HT1080 (cell line): ENCODE measurements at places on chromosomes 5 and 9.

- no peak for DNase-seq
Measured at GRCh38 chr9:136571531-136571930, 25.7 kb upstream of the NOTCH1 start.

- DNase-seq = no peak
Measured at GRCh38 chr5:72020161-72020983, 86.9 kb upstream of the MAP1B start.

DNA sequence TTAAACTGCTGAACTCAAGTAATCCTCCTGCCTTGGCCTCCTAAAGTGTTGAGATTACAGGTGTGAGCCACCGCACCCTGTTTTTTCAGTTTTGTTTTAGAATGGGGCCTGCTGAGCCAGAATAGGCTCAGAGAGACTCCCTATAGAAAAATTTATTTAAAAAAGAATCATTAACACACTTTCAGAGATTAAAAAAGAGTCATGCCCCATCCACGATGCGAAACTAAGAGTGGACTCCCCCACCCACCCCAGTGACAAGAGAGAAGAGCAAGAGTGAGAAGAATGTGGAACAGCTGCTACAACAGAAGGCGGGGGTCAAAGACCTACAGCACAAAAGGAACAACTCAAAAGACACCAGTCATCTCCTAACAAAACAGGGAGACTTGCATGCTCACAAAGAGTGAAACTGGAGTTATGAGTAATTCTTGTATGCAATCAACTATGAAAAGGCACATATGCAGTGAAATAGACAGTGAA, 47.2 kb downstream of the GLDC start:
- no peak for DNase-seq

GRCh38 chr9:101509572-101509971, 24.1 kb upstream of the RNF20 start:
- DNase-seq = no peak

DNA sequence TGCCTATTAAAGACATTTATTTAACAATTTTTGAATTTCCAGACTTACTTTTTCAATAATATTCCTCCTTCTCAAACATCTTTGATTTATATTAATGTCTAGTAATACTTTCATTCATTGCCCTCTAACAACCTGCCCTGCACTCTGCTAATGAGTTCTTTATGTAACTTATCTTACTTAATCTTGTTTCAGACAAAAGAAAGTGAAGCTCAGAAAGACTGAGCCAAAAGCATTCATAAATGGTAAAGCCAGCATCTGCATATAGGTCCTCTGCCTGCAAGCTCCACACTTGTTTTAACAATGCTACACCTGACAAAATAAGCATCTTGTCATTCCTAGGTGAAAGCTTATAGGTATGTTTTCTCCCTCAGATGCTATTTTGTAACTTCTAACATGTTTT, 2.4 kb upstream of the TNPO1 start:
- no peak for DNase-seq

DNA sequence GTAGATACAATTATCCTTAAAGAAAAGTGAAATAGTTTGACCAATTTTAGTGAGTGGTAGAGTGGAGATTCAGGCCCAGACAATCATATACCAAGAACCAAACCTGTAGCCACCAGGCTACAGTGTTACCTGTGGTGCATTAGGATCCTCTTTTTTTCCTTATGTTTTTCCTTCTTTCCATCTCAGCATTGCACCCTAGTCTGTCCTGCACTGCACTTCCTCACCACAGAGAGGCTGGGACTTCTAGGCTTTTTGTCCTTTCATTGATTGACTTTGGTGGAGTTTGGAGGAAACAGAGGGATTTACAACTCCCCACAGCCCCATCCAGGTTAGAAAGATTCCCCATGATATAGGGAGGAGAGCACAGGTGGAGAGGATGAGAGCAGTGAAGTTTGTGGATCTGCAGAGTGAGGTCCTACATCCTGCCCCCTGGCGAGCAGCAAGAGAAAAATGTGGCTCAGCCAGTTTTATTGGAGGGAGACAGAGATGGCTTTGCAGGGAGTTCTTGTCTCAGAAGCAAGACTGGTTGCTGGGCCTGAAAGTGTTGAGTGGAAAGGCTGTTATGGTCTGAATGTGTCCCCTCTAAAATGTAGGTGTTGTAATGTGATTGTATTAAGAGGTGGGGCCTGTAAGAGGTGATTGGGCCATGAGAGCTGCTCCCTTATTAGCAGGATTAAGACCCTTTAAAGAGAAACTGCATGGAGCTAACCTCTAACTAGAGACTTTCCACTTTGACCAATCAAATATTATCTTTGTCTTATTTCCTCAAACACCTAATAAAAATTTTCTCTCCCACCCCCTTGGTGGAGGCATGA, 36.2 kb downstream of the KIF4B start:
- DNase-seq = no peak

DNA sequence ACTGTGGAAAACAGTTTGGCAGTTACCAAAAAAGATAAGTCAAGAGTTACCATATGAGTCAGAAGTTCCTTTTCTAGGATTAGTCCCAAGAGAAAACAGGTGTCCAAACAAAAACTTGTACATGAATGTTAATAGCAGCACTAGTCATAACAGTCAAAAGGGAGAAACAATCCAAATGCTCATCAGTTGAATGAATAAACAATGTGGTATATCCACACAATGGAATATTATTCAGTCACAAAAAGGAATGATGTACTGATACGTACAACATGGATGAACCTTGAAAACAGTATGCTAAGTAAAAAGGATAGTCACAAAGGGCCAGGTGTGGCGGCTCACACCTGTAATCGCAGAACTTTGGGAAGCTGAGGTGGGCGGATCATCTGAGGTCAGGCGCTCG, 7.9 kb downstream of the ZNF510 start:
- no peak for DNase-seq

DNA sequence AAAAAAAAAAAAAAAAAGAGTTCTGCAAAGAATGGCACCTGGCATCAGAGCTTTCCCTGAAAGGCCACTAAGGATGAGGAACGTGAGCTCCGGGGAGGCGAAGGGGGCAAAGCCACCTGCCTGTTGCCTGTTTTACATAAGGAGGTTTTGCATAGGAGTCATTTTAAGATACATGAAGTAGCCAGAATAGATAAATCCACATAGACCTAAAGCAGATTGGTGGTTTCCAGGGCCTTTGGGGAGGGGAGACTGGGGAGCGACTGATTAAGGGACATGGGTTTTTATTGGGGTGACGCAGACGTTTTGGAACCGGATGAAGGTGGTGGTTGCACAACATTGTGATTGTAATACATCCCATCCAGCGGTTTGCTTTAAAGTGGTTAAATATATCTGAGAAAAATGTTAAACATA, 7.1 kb downstream of the NEK6 start:
- DNase-seq = no peak

GRCh38 chr5:1800472-1801221, 560 bp upstream of the NDUFS6 start:
- peak; percentile 24 for DNase-seq
